ENCODE measurements at places on chromosomes 1 and 21. TPM values are rescaled to one million over a fixed set of nuclear protein-coding genes. Genes with fewer than 3 reads are reported as not detected.

- no peak for DNase-seq
Measured at GRCh38 chr1:247184254-247184653, 12.4 kb upstream of the ZNF124 start.

Gene HSD11B1
- total RNA-seq, result not detected

Gene RBM11
- 3.0 TPM for total RNA-seq

- DNase-seq, result no peak
Measured at GRCh38 chr1:81381881-81382280, 418.9 kb upstream of the ADGRL2 start.

Gene FGR
- 57.0 TPM for total RNA-seq

Gene ZNF648
- not detected for total RNA-seq

DNA sequence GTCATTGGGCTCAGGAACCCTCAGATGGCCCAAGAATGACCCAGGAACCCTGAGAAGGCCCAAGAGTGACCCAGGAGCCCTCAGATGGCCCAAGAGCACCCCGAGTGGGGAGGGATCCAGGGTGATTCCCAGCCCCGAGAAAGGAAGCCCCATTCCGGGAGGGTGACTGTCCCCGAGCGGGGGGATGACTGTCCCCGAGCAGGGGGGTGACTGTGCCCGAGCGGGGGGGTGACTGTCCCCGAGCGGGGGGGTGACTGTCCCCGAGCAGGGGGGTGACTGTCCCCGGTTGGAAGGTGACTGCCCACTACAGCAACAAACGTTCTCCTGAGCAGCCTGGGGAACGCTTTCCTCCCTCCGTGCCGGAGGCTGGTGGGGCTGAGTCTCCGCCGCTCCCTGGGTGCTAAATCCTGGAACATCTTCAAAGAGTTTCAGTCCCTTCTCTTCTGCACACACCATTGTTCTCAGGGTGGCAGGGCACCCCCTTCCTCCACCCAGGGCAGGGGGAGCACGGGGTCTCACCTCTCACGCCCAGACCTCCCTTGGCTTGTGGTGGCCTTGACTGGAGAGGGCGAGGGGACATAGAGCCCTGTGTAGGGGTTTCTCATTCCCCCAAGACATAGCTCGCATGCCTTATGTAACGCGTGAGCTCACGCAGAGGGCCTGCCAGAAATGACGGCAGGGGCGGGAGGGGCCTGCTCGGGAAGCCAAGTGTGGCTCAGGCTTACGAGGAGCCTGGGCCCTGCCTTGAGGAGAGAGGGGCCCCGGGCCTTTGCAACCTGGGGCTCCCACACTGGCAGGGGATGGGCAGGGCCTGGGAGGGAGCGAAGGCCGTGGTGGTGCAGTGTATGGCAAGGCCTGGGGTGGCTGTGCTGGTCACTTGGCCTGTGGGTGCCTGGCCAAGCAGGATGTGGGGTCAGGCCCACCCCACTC lies 14.3 kb upstream of the SKI start:
- no peak for DNase-seq

DNA sequence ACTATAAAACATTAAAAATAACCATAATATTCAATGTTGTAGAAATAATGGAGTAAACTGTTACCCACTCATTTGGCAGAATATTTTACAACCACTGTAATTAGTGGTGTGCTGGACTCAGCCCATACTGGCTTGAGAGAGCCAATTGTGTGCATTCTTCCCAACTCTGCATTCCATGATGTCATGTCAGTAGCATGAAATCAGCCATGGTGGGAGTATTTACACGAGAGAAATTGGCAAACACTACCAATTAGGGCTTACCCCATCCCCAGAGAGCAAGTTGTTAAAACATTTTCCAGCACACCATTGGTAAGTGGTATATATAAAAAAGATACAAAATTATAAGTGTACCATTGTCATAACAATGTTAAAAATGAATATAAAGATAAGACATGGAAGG lies 19.1 kb upstream of the QSOX1 start:
- DNase-seq, result no peak

DNA sequence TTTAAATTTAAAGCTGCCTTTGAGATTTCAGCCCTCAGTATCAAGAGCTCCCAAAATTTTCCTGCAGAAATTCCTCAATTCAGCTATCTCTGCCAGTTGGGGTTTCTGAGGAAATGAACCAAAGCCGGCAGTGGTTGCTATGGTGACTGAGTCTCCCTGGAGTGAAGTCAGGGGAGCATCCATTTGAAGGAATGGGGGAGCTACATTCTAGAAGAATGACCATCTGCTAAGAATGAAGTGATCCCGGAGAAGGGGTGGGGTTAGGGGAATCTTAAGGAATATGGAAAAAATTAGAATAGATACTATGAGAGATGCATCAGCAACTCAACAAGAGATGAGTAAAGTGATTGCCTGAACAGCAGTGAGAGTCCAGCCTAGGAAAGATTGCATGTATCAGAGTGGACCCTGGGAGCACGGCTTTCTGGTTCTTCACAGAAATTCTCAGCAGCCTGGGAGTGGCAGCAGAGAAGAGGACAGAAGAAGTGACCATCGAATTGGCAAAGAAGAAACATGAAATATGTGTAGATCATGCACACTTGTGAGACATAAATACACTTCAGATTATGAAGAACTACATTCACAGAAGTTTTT lies 94.7 kb downstream of the CHD1L start:
- DNase-seq, result no peak

- DNase-seq, result no peak
Measured at GRCh38 chr1:40848530-40849189, 13.5 kb downstream of the CITED4 start.
